ENCODE measurements at places on chromosomes 1 and 21.

- no peak for DNase-seq
Measured at GRCh38 chr1:149962736-149963135, 26.1 kb upstream of the MTMR11 start.

DNA sequence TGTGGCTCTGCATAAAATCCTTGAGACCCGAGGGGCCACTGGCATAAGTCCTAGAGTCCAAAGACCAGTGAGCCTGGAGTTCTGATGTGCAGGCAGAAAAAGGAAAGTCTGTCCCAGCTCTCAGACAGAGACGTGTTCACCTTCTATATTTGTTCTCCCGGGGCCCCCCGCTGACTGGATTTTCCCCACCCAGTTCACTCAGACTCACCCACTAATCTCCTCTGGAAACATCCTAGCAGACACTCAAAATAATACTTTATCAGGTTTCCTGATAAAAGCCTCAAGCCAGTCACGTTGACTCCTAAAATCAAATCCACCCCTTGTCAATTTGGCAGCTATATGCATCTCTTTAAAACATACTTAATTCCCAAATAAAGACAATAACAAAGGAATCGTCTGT lies 1084.2 kb upstream of the NCAM2 start:
- DNase-seq: no peak

- DNase-seq: no peak
Measured at GRCh38 chr1:180923021-180923841, 10.5 kb downstream of the KIAA1614 start.

GRCh38 chr21:38849776-38850175 lies 44.0 kb downstream of the ETS2 start:
- DNase-seq: no peak

GRCh38 chr1:5311147-5311546 lies 656.7 kb downstream of the AJAP1 start:
- DNase-seq: no peak

All from gastrocnemius medialis (tissue), 4 donors.